ENCODE measurements at places on chromosomes 7 and 10.

DNA sequence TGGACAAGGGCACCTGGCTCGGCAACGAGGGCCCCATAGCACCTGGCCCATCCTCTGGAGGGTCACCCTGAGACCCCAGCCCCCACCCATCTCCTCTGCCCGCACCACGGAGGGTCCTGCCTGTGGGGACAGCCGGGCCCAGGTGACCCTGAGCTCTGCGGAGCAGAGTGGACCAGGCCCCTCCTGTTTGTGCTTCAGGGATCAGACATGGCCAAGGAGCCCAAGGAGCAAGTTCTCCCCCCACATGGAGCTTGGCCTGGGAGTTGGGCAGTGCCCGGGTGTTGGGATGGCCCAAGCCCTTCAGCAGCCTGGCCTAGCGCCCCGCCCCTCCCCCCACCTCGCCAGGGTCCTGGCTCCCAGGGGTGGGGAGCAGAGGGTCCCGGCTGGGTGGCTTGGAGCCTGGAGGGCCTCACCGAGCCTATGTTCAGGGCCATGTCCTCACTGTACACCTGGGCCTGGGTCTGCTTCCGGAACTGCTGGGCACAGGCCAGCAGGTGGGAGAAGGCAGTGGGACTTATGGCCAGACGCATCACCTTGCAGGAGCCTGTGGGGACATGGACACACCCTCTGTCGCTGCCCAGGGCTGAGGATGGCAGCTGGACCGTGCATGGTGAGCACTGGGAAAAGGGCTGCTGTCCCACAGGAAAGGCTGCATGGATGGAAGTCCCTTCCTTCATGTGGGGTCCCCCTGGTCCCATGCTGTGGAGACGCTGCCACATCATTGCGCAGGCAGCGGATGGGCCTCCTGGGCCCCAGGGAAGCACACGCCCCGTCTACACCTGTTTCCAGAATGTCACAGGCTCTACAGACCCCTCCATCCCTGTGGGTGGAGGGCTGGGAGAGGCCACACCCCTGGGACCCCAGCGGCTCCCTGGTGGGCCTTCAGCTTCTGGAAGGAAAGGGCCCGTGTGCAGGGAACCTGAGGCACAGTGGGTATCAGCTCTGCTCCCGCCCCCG is 49.2 kb upstream of the NKX6-2 start:
- DNase-seq, result no peak

GRCh38 chr7:22842973-22843372 is 20.3 kb upstream of the TOMM7 start:
- no peak for DNase-seq

DNA sequence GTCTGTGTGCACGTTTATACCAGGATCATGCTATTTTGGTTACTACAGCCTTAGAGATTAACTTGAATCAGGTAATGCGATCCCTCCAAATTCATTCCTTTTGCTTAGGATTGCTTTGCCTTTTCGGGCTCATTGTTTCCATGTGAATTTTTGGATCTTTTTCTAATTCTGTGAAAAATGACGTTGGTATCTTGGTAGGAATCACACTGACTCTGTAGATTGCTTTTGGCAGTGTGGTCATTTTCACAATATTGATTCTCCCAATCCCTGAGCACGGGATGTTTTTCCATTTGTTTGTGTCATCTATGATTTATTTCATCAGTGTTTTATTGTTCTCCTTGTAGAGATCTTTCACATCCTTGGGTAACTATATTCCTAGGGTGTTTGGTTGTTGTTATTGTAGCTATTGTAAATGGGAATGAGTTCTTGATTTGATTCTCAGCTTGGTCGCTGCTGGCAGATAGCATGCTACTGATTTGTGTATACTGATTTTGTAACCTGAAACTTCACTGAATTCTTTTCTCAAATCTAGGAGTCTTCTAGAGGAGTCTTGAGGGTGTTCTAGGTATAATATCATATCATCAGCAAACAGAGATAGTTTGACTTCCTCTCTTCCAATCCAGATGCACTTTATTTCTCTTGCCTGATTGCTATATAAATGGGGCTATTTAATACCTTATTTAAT is 18.2 kb downstream of the SNX8 start:
- no peak for DNase-seq

GRCh38 chr7:45924283-45924682 is 3.2 kb upstream of the IGFBP3 start:
- no peak for DNase-seq

DNA sequence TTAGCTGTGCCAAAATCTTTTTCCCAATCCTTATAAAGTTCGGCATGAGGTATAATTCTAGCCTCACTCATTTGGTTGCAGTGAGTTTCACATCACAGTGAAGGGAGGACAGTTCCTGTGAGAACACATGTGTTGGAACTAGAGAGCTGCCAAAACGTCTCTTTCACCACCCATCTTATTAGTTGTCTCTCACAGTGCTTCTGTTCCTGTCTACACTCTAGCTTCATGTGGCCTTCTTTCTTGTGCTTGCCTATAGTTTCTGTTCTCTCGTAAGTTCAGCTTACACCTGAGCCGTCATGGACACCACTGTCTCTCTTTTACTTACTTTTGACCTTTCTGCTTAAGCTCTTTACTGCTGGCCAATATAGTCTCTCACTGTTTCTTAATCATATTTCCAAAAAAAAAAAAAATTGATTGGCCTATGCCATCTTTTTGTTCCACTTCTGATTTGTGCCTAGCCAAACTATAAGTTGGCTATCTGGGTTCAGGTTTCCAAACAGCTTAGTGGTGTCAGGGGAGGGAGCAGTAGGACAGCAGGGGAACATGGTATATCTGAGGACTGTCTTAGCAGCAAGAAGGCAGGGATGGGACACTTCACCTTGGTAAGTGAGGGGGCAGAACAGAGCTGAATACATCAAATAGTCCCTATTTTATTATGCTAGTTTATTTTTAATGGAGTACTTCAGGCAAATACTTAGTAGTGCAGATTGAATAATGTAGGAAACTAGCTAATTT is 38.0 kb downstream of the ZNRF2 start:
- no peak for DNase-seq
